Right lobe of liver (tissue), 6 donors: ENCODE measurements at places on chromosomes 1 and 21.

DNA sequence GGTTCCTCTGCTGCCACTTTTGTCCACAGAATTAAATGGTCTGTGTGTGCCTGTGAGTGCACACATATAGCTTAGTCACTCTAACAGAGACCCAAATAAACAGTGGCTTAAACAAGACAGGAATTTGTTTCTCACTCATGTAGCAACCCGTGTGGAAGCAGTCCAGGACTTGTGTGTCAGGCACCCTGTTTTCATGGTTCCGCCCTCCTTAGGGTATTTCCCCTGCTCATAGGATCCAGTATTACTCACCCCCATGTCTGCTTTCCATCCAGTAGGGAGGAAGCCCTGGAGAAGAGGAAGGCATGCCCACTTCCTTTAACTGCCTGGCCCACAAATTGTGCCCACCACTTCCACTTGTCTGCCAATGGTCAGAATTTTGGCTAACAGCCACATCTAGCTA lies 41.3 kb upstream of the TACSTD2 start:
- DNase-seq = no peak

DNA sequence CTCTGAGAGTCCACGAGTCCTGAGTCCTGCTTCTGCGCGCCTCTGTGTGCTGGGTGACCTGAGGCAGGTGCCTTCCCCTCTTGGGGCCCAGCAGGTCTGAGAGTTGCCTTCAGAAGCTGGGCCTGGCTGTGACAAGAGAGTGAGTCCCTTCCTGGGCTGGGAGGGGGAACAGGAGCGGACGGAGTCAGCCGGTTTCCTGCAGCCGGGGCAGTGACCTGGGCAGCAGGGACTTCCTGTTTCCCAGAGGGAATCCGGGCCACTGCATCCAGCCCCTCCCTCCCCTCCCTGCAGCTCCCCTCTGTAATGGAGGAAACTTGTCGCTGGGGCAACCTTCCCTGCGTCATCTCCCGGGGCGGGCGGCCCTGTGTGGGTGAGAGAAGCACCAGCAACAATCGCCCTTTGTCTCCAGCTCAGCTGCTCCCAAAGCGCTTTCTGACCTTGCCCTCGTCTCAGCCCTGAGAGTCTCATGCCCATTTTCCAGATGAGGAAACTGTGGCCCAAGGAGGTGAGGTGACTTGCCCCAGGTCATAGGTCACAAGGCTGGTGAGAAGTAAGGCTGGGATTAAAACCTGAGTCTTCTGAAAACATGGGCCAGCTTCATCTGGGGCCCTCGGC lies 61.1 kb downstream of the SDC3 start:
- DNase-seq = peak; percentile 80

DNA sequence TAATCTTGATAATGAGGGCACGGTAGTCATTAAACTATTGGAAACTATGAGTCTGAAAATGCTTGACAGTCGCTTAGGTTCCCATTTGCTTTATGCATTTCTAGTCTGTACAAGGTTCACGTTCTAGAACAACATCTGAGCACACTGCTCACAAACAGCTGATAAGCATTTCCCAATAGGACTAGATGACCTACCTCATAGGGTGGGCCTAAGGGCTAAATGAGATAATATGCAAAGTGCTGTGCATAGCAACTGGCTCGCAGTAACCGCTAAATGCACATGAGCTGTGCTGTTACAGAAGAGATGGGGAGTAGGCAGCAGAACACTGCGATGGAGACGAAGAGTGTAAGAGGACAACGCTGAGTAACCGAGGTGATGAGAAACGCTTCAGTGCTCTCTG lies 628.0 kb downstream of the SMYD3 start:
- no peak for DNase-seq

DNA sequence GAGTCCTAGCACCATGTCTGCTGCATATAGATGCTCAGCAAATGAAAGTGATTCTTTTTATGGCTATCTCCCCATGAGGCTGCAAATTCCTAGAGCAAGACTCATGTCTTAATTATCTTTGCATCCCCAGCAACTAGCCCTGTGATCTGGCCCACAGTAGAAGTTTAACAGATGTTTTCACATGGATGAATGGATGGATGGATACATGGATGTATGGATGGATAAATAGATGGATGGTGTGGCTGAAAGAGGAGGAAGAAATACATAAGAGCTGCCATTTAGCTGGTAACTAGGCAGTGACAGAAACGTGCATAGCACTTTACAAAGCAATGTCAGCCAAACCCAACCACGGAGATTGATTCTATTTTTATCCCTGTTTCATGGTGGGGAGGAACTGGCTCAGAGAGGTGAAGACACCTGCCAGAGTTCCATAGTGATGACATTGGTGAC lies 32.7 kb upstream of the ZBTB40 start:
- no peak for DNase-seq

- no peak for DNase-seq
Observed at GRCh38 chr1:180950321-180950720, 37.6 kb downstream of the KIAA1614 start.

DNA sequence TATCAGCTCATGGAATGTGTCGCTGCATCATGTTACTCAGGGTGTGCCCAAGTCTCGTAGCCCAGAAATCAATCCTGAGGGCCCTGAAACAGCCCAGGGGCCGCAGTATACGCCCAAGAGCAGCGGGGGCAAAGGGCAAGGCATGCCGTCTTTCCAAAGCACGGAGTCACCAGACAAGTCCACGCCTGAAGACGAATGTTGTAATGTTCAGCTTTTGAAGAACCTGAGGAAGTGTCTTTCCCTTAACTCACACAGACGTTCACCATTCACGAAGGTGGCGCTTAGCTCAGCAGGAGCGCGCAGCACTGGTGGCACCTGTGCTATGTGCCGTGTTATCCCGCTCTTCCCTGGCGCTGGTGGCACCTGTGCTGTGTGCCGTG lies 18.8 kb upstream of the PWP2 start:
- no peak for DNase-seq

- DNase-seq = no peak
Observed at GRCh38 chr1:101905283-101905835, 91.4 kb downstream of the OLFM3 start.

- no peak for DNase-seq
Observed at GRCh38 chr1:207987164-207987563, 76.2 kb upstream of the CD34 start.

DNA sequence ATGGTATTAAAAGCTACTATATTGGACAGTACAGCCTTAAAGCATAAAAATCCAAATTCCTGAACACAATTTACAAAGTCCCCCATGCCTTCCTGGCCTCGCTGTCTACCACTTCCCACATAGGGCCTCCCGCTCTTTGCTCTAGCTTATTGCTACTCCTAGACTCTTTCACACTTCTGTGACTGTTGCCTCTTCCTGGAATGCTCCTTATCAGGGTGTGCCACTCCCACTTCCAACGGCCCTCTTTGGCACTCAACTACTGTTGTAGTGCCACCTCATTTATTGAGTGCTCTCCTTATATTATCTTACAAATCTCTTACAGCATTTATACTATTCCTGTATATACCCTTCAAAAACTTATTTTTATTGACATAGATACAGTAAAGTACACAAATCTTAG lies 4.8 kb downstream of the SARS1 start:
- peak; percentile 13 for DNase-seq

GRCh38 chr1:91619881-91620280 lies 119.2 kb downstream of the CDC7 start:
- DNase-seq = no peak

- no peak for DNase-seq
Observed at GRCh38 chr1:239868058-239868832, 223.4 kb upstream of the FMN2 start.

DNA sequence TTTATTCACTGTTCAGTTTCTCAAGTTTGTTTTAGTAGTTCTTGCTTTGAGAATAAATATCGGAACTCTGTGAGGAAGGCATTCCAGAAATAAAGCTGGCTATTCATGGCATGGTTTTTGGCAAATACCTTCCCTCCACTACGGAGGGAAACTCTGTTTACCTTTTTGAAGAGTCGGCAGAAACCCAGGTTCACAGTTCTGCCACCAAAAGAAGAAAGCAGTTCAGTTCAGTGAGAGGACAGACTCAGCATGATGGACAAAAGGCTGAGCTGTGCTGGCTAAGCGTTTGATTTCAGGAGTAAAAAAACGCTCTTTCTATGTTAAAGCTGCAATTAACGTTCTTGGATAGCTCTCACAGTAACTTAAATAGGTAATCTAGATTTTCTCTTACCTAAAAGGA lies 42.4 kb downstream of the CNN3 start:
- no peak for DNase-seq
